ENCODE measurements at places on chromosomes 7 and 10.

GRCh38 chr7:14858410-14858809 lies 44.1 kb downstream of the DGKB start:
- DNase-seq, result no peak

- DNase-seq, result peak; percentile 67
These were observed 473.9 kb downstream of the AUTS2 start for GRCh38 chr7:70072220-70072619.

GRCh38 chr7:141872931-141873330 lies 31.6 kb upstream of the PRSS37 start:
- DNase-seq, result no peak

- DNase-seq, result no peak
These were observed 501.2 kb downstream of the ADRA2A start for GRCh38 chr10:111578076-111578475.

GRCh38 chr10:51176976-51177695 lies 102.8 kb downstream of the PRKG1 start:
- DNase-seq, result no peak

- DNase-seq, result peak; percentile 48
These were observed 631 bp downstream of the RTKN2 start for GRCh38 chr10:62268027-62268398.

GRCh38 chr7:133434246-133434865 lies 181.5 kb downstream of the EXOC4 start:
- DNase-seq, result peak; percentile 48

DNA sequence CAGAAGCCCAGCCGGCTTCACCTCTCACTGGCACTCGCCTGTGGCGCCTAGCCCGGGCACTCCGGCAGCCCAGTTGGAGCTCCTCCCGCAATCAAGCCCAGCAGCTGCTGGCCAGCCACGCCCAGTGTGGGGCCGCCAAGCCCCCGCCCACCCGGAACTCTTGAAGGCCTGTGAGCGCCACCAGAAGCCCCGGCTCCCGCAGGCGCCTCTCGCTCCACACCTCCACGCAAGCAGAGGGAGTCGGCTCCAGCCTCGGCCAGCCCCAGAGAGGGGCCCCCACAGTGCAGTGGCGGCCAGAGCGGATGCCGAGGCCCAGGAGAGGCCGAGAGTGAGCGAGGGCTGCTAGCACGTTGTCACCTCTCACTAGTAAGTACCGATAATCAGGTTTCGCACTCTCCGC lies 240.7 kb downstream of the TFEC start:
- no peak for DNase-seq

DNA sequence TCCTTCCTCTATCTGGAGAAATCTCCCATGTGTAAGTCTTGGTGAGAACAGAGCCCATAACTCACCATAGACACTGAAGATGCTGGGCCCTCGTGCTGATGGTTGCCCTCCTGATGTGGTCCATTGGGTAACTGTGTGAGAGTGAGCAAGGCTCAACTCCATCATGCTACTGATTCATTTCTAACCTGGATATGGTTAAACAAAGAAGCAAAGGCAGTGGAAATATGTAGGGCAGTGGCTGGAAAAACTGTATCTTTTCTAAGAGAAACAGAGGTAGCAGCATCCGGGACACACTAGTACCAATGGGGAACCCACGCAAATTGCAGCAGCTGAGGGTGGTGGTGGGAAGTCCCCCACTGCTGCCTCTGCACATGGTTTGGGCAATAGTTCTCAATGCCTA lies 221.7 kb downstream of the KLF6 start:
- DNase-seq, result no peak

DNA sequence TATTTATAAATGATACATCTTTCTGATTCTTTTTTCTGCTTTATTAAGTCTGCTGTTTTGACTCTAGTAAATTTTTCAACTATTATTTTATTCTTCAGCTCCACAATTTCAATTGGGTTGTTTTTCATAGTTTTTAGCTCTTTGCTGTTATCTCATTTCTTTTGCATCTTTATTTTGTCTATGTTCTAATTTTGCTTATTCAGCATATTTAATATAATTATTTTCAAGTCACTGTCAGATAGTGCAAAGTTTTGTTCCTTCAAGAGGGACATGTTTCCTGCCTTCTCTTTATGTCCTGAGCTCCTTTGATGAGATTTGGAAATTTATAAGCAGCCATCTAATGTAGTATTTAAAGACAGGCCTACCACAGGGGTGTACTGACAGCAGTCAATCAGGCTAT lies 131.5 kb upstream of the ZNF722 start:
- no peak for DNase-seq

DNA sequence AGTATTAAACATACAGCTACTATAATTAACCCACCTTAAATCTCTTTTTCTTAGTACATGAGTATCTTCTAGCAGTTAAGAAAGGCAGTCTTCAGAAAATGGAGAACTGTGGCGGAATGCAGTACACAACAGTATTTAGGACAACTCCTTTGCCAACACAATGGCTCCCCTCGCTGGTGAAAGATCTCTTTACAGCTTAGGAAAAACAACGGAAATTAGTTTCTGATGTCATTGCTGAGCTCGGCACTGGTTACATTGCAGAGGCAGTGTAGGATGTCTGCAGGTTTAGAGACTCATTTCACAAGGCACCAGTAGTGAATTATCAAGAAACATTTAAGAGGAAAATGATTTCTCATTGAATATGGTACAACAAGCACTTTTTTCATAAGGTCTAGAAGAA lies 43.4 kb downstream of the GLRX3 start:
- DNase-seq, result peak; percentile 92

DNA sequence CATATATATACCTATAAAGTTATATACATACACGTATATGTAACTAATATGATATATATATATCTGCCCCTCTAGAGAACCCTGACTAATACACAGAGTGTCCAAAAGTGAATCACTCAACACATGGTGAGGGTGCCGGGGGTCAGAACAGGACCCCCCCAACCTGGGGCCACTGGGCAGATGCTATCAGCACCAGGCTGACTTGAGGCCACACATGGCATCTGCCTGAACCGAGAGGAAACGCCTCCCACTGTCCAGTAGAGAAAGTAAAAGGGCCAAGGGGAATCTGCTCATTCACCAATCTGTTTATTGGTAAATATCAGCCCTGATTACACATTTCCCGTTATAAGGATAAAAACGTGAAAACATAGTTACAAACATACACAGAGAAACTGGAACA lies 218.3 kb downstream of the PTPRN2 start:
- no peak for DNase-seq

GRCh38 chr10:31188792-31189406 lies 130.1 kb upstream of the ZEB1 start:
- DNase-seq, result no peak

DNA sequence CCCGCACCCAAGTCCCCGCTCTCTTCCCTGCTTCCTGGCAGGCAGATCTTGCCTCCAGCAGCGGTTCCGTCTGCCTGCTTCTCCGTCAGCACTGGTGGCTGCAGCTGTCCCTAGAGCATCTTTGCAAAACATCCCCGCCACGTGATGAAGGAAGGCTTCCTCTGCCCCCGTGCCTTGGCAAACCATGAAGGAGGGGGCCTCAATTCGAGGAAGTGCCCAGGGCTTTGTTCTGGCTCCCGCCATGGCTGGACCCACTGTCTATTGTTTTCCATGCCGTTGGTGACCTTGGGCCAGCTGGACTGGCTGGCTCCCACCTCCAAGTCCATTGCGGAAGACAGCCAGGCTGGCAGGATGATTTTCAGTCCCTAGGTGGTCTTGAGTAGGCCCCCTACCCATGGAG lies 13.2 kb upstream of the AQP1 start:
- DNase-seq, result no peak

- DNase-seq, result peak; percentile 9
These were observed 78.9 kb upstream of the GPR22 start for GRCh38 chr7:107390916-107391315.

DNA sequence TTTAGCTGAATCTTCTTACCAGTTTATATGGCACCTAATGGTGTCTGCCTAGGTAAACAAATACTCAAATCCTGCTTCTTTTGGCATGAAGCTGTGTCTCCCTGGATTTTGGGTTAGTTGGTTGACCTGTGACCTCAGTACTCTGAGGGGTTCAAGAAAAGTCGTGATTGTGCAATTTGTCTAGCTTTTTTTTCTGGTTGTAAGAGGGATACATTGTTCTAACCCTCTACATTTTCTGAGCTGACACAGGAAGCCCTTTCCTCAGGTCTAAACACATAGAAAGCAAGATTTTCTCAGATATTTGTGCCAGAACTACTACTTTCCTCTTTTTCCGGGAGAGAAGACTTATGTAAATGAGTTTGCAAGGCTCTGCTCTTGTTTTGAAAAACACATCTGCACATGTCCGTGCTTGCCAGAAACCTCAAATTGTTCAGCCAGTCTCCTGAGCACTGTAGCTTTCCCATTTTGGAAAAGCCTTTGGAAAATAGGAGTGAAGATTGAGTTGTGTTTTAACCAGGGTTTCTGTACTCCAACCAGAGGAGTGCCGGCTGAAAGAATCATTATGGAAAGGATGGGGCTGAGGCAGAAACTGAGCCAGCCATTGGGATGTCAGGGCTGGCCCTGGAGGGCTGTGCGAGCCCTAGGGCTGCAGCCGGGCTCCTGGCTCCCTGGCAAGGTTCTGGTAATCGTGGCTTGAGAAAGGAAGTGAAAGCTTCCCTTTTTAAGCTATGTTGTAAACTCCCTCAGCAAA lies 31.3 kb upstream of the CXCL12 start:
- peak; percentile 44 for DNase-seq

- peak; percentile 62 for DNase-seq
These were observed 20.7 kb upstream of the CFTR start for GRCh38 chr7:117458977-117459583.

- no peak for DNase-seq
These were observed 194.8 kb upstream of the PTN start for GRCh38 chr7:137538361-137538762.

- DNase-seq, result no peak
These were observed 15.1 kb downstream of the ZNF12 start for GRCh38 chr7:6691609-6692106.

GRCh38 chr7:5677538-5678294 lies 103.7 kb downstream of the RNF216 start:
- peak; percentile 79 for DNase-seq

DNA sequence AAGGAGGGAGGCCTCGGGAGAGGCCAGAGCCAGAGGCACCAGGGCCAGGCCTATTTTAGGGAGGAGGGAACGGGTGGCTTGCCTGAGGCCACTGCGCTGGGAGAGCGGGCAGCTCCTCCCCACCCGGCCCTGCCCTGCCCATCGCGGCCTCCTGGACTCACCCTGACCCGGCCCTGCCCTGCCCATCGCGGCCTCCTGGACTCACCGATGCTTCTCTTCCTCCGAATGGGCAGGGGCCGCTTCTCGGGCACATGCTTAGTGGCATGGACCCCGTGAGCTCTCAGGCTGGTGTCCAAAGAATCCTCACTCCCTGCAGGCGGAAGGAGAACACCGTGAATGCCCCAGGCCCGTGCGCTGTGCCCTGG lies 7.5 kb downstream of the PDGFA start:
- DNase-seq, result no peak

DNA sequence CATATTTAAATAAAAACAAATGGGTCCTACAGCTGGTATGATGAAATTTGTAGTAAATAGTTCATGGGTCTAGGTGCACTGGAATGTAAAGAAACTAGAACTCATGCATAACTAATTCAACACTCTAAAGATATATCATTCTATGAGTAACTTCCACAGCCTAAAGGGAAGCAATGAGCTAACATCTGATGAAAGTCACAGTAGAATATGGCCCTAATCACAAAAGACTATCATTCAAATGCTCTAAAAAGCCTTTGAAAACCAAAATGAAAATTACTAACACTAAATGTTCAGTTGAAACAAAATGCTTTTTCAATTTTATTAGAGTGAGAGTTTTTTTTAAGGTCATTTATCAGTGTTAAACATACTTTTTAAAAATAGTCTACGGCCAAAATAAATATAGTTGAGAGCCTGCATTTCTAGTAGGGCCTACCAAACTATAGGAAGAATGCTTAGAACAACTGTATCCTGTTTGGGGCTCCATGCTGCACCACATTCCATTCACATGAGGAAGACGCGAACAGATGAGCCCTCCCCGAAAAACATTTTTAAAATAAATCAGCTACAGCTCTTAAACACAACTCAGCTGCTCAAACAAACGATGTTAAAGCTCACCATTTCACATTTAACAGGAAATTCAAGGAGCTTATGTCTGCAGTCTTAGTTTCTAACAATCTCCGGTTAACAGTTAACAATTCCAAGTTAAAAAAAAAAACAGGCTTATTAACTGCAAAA lies 134.5 kb downstream of the NRBF2 start:
- DNase-seq, result peak; percentile 87

DNA sequence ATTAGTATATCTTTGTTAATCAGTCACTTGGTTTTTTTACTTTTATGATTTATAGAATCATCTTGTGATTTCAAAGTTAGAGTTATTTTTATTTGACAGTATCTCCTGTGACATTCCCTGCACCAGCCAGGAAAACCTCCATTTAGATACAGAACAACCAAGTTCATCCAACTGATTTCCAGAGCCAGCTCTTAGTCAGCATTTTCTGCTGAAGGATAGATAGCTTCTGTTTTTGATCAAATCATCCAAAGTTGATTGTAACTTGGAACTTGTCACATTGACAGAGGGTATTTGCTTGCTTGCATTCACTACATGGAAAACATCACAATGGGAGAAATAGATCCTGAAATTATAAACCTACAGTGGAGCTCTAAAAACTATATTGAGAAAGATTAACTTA lies 122.6 kb downstream of the PON1 start:
- no peak for DNase-seq

DNA sequence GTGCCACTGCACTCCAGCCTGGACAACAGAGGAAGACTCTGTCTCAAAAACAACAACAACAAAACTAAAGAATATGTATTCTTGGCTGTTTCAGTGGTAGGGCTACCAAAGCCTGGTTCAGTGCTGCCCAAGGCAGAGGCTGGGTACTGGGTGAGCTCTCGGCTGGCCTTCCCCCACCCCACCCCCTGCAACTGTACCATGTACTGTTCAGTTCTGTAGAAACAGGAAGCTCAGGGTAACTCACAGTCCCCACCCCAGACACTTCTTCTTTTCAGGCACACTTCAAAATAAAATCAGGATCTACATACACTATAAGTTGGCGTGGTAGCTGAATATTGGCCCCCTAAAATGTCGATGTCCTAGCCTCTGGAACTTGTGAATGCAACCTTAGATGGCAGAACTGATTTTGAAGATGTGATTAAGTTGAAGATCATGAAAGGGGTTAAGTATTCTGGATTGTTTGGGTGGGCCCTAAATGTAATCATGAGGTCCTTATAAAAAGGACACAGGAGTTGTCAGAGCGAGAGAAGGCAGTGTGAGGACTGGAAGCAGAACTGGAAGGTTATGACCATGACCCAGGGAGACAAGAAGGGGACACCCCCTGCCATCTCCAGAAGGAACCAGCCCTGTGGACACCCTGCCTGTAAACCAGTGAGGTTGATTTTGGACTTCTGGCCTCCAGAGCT lies 31.2 kb downstream of the TBXAS1 start:
- DNase-seq, result no peak

DNA sequence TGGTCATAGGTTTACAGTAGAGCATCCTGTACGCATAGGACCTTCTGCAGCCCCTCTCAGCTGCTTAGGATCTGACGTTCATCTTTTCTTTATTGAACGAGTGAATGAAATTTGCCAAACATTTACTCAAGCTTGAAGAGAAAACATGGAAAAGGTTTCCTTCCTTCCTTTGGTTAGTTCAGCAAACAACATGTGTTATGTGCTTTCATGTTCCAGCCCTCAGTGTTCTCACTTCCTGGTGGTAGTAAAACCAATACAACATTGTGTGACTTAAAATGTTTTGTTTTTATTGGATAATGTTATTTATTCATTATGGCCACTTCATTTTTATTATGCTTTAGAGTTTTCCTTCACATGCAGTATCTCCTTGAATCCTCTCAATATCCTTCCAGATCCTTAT lies 1.4 kb upstream of the CDCA7L start:
- DNase-seq, result no peak
